ENCODE measurements at places on chromosomes 3 and 15.

DNA sequence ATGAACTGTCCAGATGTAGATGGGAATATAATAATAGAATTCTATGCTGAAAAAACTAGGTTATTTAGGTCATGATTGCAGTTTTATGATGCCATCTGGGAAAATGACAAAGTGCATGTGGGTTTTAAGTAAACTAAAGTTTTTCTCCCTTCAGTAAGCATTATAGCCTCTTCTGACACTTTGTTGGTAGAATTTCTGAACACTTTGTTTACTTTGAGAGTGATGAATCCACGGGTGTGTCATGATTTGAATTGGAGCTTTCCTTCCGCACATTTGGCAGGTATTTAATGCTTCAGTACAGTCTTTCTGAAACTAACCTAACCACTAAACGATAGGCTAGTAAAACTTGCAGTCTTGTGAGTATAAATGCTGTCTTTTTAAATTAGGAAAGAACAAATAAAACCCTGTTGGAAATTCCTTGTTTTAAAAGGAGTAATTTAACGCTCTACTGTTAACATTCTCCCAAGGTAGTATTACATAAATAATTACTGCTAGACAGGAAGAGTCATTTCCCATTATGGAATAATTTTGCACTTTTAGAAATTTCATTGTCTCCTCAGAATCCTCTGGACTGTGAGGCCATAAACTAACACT, 7.0 kb downstream of the FILIP1L start:
- no peak for DNase-seq

DNA sequence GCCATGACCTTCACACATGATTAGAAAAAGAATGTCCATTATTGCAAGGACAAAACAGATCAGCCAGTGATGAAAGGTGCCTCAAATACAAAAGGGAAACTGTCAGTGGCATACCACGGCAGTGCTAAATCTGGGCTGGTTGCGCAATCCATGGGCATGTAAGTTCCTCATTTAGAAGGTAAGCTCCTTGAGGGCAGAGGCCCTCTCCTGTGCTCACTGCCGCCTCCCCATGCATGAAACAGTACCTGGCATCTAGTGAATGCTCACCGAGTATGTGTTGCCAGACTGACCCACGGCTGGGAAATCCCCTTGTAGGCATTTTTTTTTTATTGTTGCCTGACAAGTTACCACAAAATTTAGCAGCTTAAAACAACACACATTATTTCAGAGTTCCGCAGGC, 312.1 kb upstream of the CHRM5 start:
- DNase-seq: no peak

DNA sequence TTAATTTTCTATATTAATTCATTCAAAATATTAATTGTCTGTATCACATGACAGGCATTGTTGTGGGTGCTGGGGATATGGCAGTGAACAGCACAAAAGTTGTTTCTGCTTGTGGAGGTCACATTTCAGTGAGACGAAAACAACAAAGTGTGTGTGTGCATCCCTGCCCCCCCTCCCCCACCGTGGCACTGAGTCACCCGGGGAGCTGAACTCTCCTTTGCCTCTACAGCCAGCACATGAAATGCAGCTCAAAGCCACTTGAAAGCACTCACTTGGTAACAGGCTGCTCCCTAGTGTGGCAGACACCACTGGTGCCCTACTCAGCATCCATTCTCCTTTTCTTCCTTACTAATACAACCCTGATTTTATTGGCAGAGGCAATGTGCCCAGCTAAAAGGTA, 16.9 kb upstream of the SCAMP5 start:
- no peak for DNase-seq

- no peak for DNase-seq
Measured at GRCh38 chr15:36363335-36363734, 216.1 kb upstream of the CDIN1 start.

GRCh38 chr15:33021806-33022389, 172.6 kb downstream of the FMN1 start:
- DNase-seq: peak; percentile 70

- no peak for DNase-seq
Measured at GRCh38 chr3:171755015-171755589, 55.2 kb downstream of the PLD1 start.

DNA sequence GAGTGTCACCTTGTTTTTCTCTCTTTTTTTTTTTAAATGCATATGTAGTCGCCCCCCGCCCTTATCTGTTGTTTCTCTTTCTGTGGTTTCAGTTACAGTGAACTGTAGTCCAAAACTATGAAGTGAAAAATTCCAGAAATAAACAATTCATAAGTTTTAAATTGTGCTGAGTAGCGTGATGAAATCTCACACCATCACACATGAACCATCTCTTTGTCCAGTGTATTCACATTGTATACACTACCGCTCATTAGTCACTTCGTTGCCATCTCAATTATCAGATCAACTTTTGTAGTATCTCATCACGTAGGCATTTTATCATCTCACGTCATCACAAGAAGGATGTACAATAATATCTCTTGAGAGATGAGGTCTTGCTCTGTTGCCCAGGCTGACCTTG, 62.5 kb upstream of the MLF1 start:
- no peak for DNase-seq

GRCh38 chr3:71491154-71491752, 92.3 kb downstream of the FOXP1 start:
- DNase-seq: no peak

DNA sequence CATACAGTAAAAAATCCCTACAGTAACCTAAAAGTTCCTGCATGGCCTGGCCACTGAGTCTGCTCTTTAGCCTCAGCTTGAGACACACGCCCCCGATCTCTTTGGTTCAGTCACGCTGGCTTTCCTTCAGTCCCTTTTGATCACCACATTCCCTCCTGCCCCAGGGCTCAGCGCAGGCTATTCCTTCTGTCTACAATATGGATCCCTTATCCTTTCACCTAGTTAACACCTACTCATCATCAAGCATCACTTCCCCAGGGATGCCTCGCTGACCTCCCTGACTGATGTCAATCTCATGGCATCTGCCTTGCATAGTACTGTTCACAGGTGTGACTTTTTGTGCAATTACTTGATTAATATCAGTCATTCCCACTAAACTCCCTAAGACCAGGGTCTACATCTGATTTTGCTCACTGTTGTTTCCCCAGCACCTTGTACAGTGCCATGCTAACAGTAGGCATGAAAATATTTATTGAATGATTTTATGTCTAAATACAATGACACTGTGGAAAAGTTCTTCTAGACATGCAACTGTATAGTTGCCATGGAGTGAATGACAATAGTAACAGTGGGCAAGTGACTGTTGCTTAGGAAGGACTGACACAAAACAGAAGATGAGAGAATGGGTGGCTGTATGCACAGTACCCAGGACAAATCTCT, at the start of gene SNTN:
Gene SNTN, plus strand, starts transcription at position 610 of the 660 bp plus-strand sequence. Its CDS starts 13 bp downstream, at position 623.
- no peak for DNase-seq

- DNase-seq: no peak
Measured at GRCh38 chr3:71066356-71066755, 517.2 kb downstream of the FOXP1 start.

- DNase-seq: no peak
Measured at GRCh38 chr3:59341459-59341858, 291.6 kb upstream of the CFAP20DC start.

DNA sequence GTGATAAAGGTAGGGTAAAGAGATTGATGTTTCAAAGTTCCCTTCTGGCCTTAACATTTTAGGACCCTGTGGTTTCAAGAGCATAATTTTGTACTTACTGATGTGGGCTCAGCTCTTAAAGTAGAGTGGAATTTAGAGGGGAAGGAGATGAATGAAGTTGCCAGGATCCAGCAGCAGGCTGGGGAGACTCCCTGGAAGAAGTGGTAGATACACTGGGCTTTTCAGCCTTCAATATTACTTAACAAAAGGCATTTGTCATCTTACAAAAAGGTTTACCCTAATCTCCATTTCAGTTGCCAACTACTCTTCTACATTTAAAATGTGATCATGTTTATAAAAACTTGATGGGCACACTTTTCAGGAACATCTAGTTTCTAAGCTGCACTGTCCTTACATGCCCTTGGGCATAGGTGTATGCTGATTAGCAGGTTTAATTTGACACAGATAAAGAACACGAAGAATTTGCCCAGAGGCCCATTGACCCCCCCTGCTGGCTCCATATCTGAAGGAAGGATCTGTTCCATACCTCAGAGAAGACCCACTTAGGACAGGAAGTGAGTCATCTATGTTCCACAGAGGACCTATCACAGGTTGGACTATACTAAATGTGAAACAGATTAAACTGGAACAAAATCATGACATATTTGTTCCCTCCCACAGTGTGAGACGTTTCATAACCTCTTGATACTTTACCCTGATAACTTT, 93.0 kb upstream of the LPP start:
- peak; percentile 36 for DNase-seq

- DNase-seq: no peak
Measured at GRCh38 chr15:27448986-27449385, 478.0 kb downstream of the GABRG3 start.

GRCh38 chr3:38636464-38636863, 13.0 kb downstream of the SCN5A start:
- no peak for DNase-seq

DNA sequence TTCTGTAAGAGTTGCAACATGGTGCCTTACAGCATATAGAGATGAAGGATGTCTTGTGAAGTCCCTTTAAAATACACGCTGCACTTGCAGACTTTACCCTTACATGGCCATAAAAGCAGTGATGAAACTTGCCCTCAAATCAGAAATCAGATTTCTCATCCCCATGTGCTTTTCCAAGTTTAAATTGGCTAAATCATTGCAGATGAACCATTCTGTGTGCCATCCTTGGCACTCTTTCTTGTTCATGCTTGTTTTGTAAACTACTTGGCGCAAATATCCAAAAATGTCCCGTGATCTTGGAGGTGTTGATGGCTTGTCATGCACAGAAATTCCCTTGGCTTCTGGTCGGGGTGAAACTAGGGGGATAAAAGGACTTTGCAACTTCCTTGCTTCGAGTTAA, 135.7 kb downstream of the LRIG1 start:
- no peak for DNase-seq

- no peak for DNase-seq
Measured at GRCh38 chr3:9930804-9931418, 2.7 kb upstream of the CRELD1 start.

DNA sequence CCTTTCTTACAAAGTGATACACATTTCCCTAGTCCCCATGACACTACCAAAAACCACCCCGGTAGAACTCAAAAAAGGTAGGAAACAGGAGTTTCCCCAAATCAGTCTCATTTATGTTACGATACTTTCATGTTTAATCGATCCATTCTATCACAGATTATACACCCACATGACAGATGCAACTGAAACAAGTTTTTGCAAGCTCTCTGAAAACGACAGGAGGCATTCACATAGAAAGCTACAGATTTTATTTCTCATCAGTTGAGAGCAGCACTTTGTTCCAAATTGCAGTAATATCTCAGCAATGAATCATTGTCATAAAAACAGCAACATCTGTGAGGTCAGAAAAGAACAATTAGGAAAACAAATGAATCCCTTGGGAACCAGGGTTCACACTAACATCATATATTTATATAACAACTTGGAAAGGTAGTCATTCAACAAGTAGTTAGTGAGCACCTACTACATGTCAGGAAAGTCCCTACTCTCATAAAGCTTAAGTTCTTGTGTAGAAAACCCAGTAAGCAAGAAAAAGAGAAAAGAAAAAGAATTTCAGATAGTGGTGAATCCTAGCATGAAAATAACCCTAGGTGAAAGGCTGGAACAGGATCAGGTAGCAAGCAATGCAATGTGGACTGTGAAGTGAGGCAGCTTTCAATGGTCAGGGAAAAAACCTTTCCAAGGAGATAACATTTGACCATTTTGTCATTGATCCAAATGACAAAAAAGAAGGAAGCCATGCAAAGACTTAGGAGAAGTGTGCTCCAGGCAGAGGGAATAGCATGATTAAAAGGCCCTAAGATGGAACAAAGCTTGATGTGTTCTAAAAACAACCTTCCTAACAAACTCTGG, 8.3 kb downstream of the PLD1 start:
- no peak for DNase-seq

All from eye (tissue), 1 donor.